ENCODE measurements at places on chromosomes 4 and X.
A peak's percentile ranks its signal among the peaks of the same experiment; 100 is the strongest.

DNA sequence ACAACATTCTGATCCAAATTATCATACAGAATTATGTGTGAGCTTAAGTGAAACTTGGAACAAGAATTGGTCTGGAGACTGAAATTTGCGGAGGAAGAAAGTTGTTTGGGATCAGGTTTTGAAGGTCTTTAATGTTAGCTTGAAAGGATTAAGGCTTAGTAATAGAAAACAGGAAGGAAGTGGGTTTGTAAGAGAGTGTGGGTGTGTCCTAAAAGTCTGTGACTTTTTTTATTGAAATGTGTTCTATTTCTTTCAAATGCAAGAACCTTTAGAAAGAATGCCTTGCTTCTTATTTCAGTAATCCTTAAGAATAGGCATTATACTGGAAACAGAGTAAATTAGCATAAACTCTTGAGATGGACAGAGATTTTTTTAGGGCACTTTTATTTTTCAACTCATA lies 198.0 kb downstream of the GALNTL6 start:
- DNase-seq, result no peak

- no peak for DNase-seq
These were observed 109.0 kb upstream of the AADAT start for GRCh38 chr4:170198747-170199146.

DNA sequence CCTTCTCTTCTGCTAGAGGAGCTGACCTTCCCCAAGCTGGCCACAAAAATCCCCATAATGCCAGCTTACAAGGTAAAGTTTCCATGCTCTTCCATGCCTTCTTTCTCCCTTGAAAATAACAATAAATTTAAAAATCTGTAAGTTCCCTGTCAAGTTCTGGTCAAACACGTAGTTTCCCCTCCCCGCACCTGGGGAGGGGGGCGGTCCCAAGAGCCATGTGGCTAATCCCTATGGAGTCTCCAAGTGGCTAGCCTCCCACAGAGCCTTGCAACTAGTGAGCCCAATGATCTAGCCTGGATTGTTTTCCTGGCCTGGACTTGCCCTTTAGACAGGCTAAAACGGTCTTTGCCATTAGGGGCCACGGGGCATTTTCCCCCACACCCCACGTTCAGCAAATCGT lies 2.1 kb upstream of the NRK start:
- no peak for DNase-seq

DNA sequence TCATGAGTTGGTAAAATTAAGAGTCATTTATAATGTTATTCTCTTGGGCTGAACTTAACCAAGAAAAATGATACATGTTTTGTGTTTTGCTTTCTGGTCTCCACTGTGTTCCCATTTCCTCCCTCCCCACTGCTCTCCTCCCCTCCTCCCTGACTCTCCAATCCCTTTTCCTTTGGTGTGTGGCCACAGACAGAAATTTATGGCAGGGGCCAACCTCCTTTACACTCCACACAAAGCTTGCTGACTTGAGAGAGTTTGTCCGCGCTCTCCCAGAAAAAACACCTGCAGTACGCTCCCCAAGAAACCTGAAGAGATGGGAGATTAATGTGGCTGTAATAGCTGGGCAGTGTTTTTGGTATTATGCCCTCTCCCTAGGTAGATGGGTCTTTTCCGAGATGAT lies 88.9 kb downstream of the ALPK1 start:
- no peak for DNase-seq

- peak; percentile 10 for DNase-seq
These were observed 55.9 kb upstream of the USP9X start for GRCh38 chrX:41029332-41029731.

DNA sequence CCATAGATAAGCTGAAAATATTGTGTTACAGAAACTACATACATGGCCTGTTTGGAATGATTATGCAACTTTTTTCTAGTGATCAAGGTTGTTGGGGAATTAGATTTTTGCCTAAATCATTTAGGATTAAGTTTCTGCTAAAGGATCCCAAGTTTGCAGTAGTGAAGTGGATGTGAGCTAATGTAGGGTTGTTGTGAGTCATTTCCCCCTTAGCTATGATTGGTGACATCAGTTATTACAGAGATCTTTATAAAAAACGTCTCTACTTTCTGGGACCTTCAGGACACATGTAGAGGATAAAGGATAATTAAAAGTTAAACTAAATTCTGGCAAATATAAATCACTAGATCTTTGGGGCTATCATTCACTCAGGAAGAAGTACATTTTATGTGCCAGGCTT lies 133.3 kb downstream of the GATB start:
- no peak for DNase-seq

GRCh38 chr4:169491211-169491610 lies 121.2 kb downstream of the NEK1 start:
- no peak for DNase-seq

- DNase-seq, result peak; percentile 53
These were observed at the start of gene TSPAN5 for GRCh38 chr4:98658287-98659105. Gene TSPAN5 (minus strand): TSS chr4:98658611.

DNA sequence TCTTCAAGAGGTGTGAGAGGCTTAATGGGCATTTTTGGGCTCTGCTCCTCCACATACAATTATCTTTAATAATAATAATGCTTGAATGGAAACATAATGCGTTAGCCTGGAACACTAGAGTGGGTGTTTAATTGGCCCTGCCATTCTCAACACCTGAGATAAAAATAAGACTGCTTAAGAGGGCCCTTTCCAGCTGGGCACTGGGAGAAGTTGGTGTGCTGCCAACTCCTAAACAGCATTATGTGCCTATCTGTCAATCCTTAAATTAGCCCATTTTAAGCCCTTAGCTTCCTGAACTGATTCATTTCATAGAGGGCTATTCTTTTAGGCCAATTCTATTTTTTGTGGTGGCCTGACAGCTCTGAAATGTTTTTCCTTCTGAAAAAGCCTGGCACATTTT lies 211.1 kb upstream of the ZIC3 start:
- no peak for DNase-seq

DNA sequence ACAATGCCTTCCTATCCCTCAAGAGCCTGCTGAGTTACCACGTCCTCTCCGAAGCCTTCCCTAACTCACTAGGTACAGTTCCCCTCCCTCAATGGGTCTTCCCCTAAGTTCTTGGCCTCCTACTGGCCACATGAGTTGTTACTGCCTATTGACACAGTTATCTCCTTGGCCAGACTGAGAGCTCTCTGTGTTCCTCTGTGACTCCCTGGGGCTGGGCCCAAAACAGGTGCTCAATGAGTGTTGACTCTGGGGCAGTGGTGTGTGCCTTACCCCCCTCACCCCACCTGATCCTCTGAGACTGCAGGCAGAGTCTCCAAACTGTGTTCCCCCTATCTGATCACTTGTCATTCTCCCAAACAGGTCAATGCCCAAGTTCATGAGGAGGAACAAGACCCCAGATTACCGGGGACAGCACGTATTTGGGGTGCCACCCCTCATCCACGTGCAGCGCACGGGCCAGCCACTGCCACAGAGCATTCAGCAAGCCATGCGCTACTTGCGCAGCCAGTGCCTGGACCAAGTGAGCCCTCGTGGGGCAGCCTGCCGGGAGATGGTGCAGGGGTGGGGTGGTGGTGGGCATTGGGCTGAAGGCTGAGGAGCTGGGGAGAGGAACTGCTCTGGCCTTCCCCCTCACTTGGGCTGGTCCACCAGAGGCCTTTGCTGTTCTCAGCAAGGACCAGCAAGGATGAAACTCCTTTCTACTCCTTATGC lies 72.6 kb downstream of the STARD8 start:
- DNase-seq, result no peak

GRCh38 chrX:24019448-24019847 lies 7.5 kb downstream of the KLHL15 start:
- DNase-seq, result no peak

DNA sequence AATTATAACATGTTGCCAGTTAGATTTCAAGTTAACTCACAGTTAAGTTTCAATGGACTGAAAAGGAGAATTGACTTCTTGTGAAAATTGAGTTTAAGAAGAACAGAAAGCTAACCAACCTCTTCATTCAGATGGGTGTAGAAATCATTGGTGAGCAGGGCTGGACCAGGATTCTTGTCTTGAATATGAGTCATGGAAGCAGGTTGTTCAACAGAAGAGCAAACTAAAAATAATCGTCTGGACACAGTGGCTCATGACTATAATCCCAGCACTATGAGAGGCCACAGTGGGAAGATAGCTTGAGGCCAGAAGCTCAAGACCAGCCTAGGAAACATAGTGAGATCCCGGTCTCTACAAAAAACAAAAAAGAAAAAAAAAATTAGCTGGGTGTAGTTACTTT lies 98.2 kb downstream of the ARSJ start:
- DNase-seq, result peak; percentile 10

GRCh38 chr4:88585917-88586316 lies 6.4 kb upstream of the HERC3 start:
- DNase-seq, result peak; percentile 57

GRCh38 chr4:125849869-125850268 lies 535.1 kb downstream of the FAT4 start:
- DNase-seq, result no peak

DNA sequence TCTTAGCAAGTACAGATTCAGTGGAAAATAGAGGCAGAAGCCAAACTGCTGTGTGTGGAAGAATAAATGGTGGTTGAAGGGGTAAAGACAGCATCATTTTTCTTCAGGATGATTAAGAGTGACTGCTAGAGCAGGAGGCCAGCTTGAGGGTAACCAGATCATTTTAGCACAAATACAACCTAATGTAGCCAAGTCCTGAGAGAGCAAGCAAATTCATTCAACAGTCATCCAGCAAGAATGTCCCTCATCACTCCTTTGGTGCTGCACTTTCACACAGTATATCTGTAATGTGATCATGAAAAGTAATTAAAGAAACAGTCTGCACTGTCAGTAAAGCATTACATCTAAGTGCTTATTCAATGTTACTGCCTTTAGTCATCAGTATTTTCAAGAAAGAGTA lies 44.8 kb downstream of the NPFFR2 start:
- no peak for DNase-seq

- no peak for DNase-seq
These were observed 345.7 kb downstream of the FBXO8 start for GRCh38 chr4:173937631-173938270.

DNA sequence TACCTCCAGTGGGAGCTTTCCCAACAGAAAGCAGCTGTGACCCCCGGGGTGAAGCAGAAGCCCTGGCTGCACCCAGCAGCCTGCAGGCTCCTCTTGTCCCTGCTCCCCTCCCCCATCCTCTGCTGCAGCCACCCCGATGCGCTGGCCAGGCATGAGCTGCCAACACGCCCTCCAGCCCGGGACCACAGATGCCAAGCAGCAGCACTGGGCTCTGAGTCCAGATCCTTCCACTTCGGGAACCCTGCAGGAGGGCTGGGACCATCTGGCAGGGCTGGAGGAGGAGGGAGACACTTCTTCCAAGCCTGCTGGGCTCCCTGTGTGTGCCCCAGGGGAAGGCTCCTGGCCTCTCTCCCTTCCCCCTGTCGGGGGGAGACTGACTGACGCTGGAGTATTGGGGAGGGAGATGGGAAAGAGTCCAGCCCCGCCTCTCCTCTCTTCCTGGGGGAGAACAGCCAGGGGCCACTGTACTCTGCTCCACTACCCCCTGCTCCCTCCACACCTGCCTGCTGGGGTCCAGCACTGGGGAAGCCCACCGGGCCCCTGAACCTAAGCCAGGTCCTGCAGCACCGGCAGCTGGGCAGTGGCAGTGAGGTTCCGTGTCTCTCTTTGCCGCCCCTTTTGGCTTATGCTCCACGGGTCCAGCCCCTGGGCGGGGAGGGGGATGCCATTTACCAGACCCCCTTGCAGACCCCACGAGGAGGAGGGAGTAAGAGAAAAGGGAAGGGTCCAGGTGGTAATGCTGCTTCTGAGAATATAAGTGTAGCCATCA lies 55.7 kb downstream of the PPP2R2C start:
- no peak for DNase-seq

- no peak for DNase-seq
These were observed 474.0 kb upstream of the NDST3 start for GRCh38 chr4:117560329-117560728.

- DNase-seq, result no peak
These were observed 779.3 kb downstream of the ARAP2 start for GRCh38 chr4:35464964-35465528.

DNA sequence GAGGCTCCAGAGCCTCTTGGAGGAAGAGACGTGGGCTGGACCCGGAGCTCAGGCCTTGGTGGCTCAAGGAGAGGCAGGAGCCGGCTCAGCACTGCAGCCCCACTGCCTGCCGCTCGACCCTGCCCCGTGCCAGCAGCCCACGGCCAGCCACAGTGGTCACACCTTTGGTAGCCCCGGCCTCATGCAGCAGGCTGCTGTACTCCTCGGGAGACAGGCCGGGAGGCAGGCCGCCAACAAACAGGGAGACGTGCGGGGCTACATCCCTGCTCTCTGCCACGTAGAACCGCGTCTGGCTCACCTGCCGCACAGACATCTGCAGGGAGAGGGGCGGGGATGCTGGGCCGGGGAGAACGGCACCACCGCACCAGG lies 7.6 kb downstream of the DGKQ start:
- no peak for DNase-seq

- DNase-seq, result no peak
These were observed 191.0 kb upstream of the NPY2R start for GRCh38 chr4:155017426-155017825.
